ENCODE measurements at places on chromosomes 3 and 15.

DNA sequence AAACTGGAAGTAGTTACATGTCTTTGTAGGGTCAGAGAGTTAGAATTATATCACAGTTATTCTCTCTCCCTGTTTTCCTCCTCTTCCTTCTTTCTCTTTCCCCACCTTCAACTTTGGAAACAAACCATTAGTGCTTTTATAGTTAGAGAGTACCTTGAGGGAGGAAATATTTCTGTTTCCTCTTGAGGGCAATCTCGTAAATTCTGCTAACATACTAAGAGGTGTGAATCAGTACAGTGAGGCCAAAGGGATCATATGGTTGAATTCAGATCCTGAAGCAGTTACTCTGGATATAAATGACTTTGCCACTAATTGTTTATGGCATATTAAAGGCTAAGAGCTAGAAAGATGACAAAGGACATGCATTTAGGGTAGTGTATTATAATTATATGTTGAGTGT is 60.3 kb upstream of the CCNL1 start:
- no peak for DNase-seq

DNA sequence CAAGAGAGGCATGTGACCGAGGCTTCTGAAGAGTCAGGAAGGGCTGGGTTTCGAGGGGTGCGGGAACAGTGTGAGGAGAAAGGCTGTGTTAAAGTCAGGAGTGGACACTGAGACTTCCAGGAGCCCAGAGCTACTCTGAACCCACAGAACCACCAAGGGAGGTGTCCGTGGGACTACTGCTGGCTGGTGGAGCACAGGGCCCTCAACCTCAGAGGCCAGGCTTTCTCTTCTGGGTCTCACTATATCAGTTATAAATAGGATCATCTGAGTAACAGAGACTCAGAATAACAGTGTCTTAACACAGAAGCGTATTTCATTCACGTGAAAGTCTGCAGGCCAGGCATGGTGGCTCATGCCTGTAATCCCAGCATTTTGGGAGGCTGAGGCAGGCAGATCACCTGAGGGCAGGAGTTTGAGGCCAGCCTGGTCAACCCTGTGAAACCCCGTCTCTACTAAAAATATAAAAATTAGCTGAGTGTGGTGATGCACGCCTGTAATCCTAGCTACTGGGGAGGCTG is 113.6 kb downstream of the TMEM266 start:
- no peak for DNase-seq

DNA sequence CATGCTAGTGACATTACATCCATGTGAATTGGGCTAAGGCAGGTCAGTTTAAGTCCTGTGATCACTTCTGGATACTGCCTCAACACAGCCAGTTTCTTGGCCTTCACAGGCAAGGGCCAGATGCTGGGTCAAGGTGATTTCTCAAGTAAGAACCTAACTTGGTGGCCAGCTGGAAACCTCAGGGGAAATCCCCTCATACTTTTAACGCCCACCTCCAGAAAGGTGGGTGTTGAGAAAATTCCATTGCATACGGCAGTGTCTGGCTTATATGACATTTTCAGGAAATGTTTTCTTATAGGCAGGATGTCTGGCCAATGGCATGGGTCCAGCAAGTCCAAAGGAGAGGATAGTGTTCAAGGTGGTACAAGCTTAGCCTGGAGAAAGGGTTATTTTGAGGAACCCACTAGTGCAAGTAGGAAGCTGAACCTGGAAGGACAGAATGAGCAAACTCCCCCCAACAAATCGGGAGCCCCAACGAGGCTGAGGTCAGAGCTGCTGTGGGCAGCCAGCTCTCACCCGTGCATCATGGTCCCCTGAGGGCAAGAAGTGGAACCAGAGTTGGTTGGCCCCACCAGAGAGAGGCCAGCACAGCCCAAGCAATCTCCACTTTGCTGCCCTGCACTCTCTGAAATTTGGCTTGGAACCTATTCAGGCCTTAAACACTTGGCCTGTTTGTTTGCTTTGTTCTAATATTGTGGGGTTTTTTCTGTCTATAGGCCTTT is 135.4 kb downstream of the PDE8A start:
- DNase-seq = no peak

GRCh38 chr3:169295912-169296570 is 367.5 kb downstream of the MECOM start:
- no peak for DNase-seq

DNA sequence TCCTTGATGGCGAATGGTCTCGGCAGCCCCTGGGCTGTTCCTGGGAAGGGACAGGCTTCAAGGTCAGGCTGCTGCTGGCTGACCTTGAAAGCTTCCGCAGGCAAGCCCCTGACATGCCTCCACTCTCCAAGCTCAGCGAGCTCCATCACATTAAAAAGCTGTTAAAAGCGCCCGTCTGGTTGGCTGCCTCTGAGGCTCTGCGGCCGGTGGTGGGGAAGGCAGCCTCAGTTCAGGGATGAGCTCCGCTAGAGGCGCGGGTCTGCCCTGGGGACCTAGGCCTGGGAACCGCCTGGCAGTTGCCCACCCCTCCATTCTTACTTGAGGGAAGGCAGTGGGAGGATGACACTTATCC is 103.8 kb downstream of the LINGO1 start:
- no peak for DNase-seq

- no peak for DNase-seq
Measured at GRCh38 chr15:58257776-58258325, 119.7 kb downstream of the AQP9 start.

DNA sequence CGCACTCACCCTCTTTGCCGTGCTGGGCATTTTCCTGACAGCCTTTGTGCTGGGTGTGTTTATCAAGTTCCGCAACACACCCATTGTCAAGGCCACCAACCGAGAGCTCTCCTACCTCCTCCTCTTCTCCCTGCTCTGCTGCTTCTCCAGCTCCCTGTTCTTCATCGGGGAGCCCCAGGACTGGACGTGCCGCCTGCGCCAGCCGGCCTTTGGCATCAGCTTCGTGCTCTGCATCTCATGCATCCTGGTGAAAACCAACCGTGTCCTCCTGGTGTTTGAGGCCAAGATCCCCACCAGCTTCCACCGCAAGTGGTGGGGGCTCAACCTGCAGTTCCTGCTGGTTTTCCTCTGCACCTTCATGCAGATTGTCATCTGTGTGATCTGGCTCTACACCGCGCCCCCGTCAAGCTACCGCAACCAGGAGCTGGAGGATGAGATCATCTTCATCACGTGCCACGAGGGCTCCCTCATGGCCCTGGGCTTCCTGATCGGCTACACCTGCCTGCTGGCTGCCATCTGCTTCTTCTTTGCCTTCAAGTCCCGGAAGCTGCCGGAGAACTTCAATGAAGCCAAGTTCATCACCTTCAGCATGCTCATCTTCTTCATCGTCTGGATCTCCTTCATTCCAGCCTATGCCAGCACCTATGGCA is 41.1 kb upstream of the CSTA start:
- no peak for DNase-seq

- no peak for DNase-seq
Measured at GRCh38 chr3:156416846-156417558, 137.9 kb downstream of the SSR3 start.

DNA sequence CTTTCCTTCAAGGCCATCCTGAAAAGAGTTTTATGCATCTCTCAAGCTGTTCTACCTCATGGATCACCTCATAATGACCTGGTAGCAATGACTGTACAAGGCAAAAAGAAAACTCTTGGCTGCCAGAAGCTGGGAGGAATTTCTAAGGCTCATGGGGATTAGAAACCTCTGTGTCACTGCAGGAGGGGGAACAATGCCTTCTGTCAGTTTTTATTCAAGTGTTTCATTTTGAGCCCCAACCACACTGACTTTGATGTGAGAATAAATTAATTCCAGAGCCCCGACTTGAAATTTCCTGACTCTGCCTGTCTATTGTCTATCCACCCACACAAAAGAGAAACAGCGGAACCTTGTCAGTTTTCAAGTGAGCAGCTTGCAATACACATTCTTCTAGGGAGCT is 58.7 kb upstream of the MRPL3 start:
- no peak for DNase-seq

GRCh38 chr3:135784557-135784956 is 181.0 kb upstream of the PPP2R3A start:
- DNase-seq = no peak

- no peak for DNase-seq
Measured at GRCh38 chr3:166177130-166177529, 339.9 kb upstream of the BCHE start.

DNA sequence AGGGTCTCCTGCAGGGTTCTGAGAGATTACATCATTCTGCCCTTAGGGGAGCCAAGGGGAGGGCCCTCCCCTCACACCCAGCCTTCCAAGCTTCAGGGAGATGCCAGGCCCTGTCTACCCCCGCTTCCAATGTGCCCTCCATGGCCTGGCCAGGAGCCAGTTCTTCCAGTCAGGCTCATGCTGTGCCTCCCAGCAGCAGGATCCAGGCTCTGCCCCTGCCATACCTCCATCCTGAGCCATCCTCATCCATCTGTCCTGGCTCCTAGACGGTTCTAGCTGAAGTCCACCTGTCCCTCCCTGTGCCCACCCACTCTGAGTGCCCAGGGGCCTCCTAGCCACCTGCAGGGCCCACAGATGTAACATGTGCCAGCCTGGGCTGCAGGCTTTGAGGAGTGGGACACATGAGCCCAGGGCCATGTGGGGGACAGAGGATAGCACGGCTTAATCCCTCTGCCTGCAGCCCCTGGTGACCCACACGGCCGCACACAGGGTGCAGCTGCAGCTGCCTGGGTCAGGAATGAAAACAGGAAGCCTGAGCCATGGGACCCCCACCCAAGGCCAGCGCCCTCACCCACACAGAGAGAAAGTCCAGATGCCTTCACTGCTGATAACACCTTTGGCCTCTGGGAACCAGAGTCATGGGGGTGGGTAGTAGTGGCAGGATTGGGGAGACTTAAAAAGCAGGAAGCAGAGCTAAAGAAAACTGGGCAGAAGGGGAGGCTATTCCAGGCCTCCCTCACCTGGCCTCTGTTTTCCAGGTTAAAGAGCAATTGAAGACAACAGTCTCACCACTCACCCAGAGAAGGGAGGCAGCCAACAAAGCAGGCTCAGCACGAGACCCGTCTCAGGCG is 11.8 kb downstream of the PLCD1 start:
- DNase-seq = no peak

GRCh38 chr15:32218666-32219065 is 184.4 kb downstream of the GOLGA8K start:
- DNase-seq = no peak

GRCh38 chr3:98890181-98890835 is 11.2 kb downstream of the DCBLD2 start:
- DNase-seq = no peak

GRCh38 chr3:193754719-193755118 is 161.7 kb downstream of the OPA1 start:
- DNase-seq = no peak

DNA sequence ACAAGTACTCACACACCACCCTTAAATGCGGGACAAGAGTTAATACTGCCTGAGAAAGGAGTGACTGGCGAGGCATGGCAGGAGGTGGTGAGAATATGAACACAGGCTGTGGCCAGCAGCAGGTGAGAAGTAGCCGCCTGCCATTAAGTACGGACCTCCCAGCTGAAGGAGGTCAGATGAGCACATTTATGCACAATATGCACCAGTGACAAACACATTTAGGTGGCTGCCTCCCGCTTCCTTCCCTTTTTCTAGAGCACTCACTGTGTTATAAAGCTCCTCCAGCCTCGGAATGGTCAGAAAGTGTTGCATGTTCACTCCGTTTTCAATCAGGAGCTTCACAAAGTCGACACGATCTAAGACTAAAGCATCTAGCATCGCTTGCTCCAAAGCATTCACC is 52.4 kb downstream of the TRPM1 start:
- DNase-seq = no peak

- DNase-seq = peak; percentile 98
Measured at GRCh38 chr3:10366651-10367101, 45.8 kb upstream of the SEC13 start.

DNA sequence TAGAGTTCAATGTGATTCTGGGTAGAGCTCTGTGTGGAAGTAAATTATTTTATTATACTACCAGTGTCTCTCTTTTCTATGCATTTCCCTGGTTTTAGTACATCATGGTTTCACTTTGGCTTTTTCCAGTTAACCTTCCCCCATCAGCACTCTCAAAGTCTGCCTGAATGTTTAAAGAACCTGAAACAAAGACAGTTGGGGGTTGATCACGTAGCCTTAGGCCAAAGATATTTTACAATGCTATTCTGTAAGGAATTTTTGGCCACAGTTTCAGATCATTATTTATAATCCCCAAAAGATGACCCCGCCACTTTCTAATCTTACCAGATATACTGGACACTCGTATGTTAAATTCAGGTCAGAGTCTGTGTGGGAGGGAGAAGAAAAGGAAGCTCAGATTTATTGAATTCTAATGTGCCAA is 156.3 kb upstream of the TMC3 start:
- no peak for DNase-seq

- no peak for DNase-seq
Measured at GRCh38 chr3:138854940-138855339, 20.2 kb upstream of the PIK3CB start.

GRCh38 chr3:134810850-134811249 is 15.8 kb downstream of the EPHB1 start:
- no peak for DNase-seq

GRCh38 chr3:64063207-64063982 is 40.1 kb upstream of the PSMD6 start:
- DNase-seq = no peak

- DNase-seq = peak; percentile 62
Measured at GRCh38 chr15:51499379-51499976, 123.1 kb downstream of the DMXL2 start.

- DNase-seq = no peak
Measured at GRCh38 chr3:98630416-98630815, 37.0 kb upstream of the CPOX start.

DNA sequence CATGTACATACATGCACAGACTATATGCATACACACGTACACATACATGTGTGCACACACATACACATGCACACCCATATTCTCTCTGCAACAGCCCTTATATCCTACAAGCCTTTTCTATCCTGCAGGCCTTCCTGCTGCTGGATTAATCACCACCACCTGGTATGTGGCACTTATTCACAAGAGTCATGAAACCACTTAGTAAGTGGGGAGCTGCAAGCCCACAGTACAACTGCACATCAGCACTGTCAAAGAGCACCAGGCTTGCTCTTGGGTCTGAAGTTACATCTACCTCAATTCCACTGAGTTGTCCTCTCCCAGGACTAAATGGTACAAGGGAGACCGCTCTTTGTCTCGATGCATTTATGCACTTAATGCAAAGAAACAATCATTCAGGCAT is 233.2 kb downstream of the KLF13 start:
- DNase-seq = peak; percentile 10
